Lower lobe of right lung (tissue), 2 donors: ENCODE measurements at places on chromosomes 12 and 14. TPM values are rescaled to one million over a fixed set of nuclear protein-coding genes. Genes with fewer than 3 reads are reported as not detected.

- DNase-seq = no peak
These were observed 354.8 kb upstream of the SOX5 start for GRCh38 chr12:24304285-24304684.

GRCh38 chr14:103696070-103696402, 19.2 kb downstream of the XRCC3 start:
- DNase-seq = peak; percentile 26

- DNase-seq = no peak
These were observed 271.0 kb downstream of the ALG10B start for GRCh38 chr12:38587594-38587993.

DNA sequence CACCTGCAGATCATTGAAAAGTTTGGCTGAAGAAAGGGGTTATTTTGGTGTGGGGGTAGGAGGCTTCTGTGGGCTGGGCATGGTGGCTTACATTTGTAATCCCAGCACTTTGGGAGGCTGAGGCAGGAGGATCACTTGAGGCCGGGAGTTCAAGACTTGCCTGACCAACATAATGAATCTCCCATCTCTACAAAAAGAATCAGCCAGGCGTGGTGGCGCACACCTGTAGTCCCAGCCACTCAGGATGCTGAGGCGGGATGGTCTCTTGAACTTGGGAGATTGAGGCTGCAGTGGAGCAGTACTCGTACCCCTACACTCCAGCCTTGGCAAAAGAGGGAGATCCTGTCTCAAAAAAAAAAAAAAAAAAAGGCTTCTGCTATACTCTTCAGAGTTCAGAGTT, 7.0 kb downstream of the DDIT3 start:
- DNase-seq = no peak

GRCh38 chr14:34668111-34668510, 38.2 kb upstream of the SNX6 start:
- DNase-seq = no peak

- DNase-seq = no peak
These were observed 309.6 kb downstream of the LRFN5 start for GRCh38 chr14:41916313-41916712.

DNA sequence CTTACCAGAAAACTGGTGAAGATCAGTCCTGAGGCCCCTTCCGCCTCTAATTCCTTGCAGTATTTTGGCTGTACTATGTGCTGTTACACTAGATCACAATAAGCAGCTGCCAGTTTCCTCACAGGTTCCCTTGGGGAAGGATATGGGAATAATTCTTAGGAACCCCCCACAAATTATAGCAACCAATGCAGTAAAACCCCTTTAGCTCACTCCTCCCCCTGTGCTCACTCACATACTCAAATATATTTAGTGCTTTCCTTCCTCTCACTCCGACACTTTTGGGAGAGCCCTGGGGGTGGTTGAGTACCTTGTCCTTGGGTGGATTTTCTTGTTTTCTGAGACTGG, 162.7 kb downstream of the ETV6 start:
- no peak for DNase-seq

GRCh38 chr14:99245564-99246511, 26.2 kb downstream of the BCL11B start:
- DNase-seq = peak; percentile 25

- no peak for DNase-seq
These were observed 114.2 kb downstream of the PDE3A start for GRCh38 chr12:20482491-20483054.

DNA sequence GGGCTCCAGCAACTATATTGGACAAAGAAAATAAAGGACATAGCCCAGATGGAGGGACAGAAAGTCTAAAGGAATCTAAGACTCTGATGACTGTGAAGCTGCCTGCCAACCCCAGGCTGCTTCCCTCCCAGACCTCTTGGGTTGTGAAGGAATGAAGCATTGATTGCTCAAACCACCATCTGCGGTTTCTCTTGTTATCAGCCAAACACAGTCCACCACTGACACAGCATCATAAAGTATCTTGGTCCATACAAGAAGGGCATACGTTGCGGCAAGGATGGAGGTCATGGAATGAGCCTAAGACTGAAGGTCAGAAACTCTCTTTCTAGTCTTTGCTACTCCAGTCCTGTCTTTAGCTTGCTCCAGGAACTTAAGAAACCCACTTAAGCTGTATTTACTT, 58.5 kb upstream of the PLXNC1 start:
- DNase-seq = no peak

- DNase-seq = no peak
These were observed 19.1 kb downstream of the SINHCAF start for GRCh38 chr12:31306866-31307265.

DNA sequence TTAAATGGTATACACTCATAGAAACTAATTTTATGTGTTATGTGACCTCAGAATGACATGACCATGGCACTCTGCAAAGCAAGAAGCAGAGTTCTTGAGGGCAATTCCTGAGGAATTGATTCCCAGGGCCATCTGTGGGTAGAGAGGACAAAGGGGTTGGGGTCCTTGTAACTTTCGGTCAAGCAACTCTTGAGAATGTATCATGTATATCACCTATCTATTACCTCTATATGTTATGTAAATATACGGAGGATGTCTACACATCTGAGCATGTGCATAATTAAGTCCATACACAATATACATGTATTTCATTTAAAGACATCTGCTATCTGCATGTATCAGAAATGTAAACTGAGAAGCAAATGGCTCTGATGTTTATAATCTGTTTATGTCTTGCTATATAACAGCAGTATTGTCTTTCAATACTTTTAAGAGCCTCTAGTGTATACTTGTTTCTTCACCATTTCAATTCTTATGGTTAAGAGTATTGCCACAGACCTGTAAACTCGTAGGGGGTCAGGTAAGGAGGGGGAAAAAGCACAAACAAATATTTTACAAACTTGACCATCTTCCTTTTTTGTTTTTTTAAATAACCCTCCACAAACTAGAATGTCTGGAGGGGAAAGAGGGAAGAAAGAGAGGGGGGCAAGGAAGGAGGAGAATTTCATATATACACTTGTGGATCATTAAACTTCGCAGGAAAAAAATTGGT, 4.5 kb downstream of the FOXA1 start:
- no peak for DNase-seq

- DNase-seq = no peak
These were observed 984.0 kb upstream of the TMEM132C start for GRCh38 chr12:127282786-127283565.

GRCh38 chr14:42944284-42944683, 1337.6 kb downstream of the LRFN5 start:
- no peak for DNase-seq

- no peak for DNase-seq
These were observed 290.3 kb downstream of the NAV3 start for GRCh38 chr12:78120866-78121560.

GRCh38 chr14:70009961-70010360, 130.7 kb downstream of the SMOC1 start:
- DNase-seq = no peak

- DNase-seq = no peak
These were observed 469 bp downstream of the NGB start for GRCh38 chr14:77270361-77271112.

GRCh38 chr12:75699728-75700496, 188.5 kb upstream of the KRR1 start:
- DNase-seq = no peak

- DNase-seq = no peak
These were observed 8.7 kb downstream of the BEGAIN start for GRCh38 chr14:100578552-100578951.

DNA sequence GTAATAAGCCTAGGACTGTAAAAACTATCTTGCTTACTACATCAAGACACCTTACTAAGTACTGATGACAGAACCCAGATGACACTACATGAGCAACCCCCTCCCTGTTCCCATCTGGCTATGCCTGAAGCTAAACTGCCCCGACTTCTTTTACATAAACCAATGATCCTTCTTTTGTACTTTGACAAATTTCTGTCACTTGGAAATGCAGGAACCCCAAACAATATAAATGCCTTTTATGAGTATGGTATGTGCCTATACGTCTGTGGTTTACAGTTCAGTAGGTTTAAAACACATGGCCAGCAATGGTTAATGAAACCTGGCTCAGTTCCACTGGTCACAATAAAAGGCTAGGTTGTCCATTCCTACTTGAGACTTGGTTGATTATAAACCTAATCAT, 6.1 kb downstream of the SYCP3 start:
- DNase-seq = no peak

GRCh38 chr12:32755654-32756475, at the start of gene YARS2:
Gene YARS2 (minus strand): TSS chr12:32755897. CDS start chr12:32755874, 23 bp downstream.
- peak; percentile 96 for DNase-seq

- no peak for DNase-seq
These were observed 264.1 kb upstream of the FOXG1 start for GRCh38 chr14:28502517-28502916.

GRCh38 chr12:81095501-81096232, 17.8 kb downstream of the ACSS3 start:
- DNase-seq = no peak

GRCh38 chr12:120971299-120972180, 6.8 kb upstream of the HNF1A start:
- peak; percentile 22 for DNase-seq

- DNase-seq = no peak
These were observed 73.5 kb upstream of the SAV1 start for GRCh38 chr14:50741567-50741966.

The PLEKHA5 gene
- 29.2 TPM for total RNA-seq

The KLHDC2 gene
- 42.4 TPM for total RNA-seq

The SAMD15 gene
- 2.8 TPM for total RNA-seq

The SLCO1A2 gene
- total RNA-seq = 3.5 TPM

The LRP1-AS gene
- not detected for total RNA-seq

The ANAPC7 gene
- total RNA-seq = 48.1 TPM

The KERA gene
- total RNA-seq = not detected

The IPO8 gene
- total RNA-seq = 51.0 TPM

The ERP27 gene
- total RNA-seq = 16.2 TPM

The JDP2 gene
- 59.2 TPM for total RNA-seq

The SIX6 gene
- not detected for total RNA-seq

The SLC8A3 gene
- 1.9 TPM for total RNA-seq

The FAM222A gene
- total RNA-seq = 2.4 TPM

The KANSL2 gene
- total RNA-seq = 38.3 TPM

The KLRC1 gene
- total RNA-seq = 1.8 TPM

The MUCL1 gene
- total RNA-seq = not detected

The NKX2-1 gene
- total RNA-seq = 180 TPM

The SDR9C7 gene
- not detected for total RNA-seq
